ENCODE measurements at places on chromosomes 5 and 9. TPM values are rescaled to one million over a fixed set of nuclear protein-coding genes. Genes with fewer than 3 reads are reported as not detected.

DNA sequence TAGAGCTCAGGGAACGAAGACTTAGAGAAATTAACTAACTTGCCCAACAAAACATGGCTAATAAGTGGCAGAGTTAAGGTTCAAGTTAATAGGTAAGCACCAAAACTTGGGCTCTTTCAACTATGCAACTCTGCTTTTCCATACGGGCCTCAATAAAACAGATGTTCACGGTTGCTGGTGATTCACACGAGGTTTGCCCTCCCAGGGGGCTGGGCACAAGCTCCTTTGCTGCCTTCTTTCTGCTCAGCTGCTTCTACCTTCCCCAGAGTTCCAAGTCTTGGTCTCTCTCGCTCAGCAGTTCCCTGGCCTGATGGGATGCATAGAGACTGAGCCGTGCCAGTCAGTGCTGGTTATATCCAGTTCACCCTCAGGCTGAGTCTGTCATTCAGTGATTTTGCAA is 217.9 kb downstream of the SREK1 start:
- no peak for DNase-seq

The GPX3 gene
- total RNA-seq: not detected

DNA sequence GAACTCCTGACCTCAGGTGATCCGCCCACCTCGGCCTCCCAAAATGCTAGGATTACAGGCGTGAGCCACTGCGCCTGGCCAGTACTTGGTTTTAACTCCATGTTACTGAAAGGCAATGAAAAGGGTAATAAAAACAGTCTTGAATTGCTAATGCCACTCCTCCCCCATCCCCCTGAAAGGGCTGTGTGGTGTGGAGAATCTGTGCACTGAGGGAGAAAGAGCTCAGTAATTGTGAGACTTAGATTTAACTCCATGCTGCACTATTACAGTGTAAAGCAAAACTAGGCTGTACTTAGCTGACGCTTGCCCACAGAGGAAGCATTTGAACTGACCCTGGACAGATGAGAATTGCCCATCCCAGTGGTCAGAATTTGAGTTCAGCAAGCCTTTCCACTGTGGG is 1662.4 kb upstream of the ACO1 start:
- no peak for DNase-seq

DNA sequence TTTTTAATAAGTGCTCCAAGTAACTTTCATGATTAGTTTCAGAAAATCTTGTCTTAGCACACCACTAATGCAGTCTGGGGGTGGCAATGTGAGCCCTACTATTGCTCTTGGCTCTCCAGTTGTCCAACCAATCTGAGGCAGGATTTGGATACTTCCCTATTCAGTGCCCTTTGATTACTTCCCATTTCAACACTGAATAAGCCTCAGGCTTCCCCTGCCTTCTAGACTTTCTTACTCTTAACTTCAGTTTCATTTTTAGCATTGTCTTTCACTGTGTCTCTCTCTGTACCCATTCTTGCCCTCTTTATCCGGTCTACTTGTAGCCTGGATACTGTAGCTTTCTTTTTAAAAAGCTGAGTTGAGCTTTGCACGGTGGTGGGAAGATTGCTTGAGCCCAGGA is 186.1 kb downstream of the C9orf152 start:
- DNase-seq: no peak

The TEK gene
- total RNA-seq: not detected

DNA sequence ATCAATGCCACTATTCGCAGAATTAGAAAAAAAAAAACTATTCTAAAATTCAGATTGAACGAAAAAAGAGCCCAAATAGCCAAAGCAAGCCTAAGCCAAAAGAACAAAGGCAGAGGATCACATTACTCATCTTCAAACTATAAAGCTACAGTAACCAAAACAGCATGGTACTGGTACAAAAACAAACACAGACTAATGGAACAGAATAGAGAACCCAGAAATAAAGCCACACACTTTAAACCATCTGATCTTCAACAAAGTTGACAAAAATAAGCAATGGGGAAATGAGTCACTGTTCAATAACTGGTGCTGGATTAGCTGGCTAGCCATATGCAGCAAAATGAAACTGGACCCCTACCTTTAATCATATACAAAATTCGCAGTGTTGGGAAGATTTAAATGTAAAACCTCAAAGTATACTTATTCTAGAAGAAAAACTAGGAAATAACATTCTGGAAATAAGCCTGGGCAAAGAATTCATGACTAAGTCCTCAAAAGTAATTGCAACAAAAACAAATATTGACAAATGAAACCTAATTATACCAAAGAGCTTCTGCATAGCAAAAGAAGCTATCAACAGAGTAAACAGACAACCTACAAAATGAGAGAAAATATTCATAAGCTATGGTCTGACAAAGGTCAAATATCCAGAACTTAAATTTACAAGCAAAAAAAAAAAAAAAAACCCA is 153.7 kb downstream of the NDUFS4 start:
- no peak for DNase-seq

GRCh38 chr9:37650299-37650872 is 368 bp upstream of the FRMPD1 start:
- no peak for DNase-seq

DNA sequence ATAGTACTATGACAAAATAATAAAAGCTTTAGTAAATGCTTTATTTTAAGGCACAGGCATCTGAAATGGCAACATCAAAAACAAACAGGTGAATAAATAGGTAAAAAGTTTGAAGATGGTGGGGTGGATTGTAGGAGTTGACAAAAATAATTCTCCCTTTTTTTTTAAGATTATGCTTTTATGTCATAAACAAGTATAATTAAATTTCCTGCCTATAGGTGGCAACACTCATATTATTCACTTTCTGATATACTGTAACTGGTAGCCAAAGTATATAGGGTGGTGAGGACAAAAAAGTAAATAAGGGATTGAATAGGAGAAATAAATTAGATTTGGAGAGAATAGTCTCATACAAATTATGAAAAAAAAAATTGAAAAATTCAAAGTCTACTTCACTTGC is 120.0 kb upstream of the ACOT12 start:
- DNase-seq: no peak

GRCh38 chr9:10371824-10372223 is 241.0 kb downstream of the PTPRD start:
- DNase-seq: no peak

The ADAMTS16 gene
- total RNA-seq: not detected

DNA sequence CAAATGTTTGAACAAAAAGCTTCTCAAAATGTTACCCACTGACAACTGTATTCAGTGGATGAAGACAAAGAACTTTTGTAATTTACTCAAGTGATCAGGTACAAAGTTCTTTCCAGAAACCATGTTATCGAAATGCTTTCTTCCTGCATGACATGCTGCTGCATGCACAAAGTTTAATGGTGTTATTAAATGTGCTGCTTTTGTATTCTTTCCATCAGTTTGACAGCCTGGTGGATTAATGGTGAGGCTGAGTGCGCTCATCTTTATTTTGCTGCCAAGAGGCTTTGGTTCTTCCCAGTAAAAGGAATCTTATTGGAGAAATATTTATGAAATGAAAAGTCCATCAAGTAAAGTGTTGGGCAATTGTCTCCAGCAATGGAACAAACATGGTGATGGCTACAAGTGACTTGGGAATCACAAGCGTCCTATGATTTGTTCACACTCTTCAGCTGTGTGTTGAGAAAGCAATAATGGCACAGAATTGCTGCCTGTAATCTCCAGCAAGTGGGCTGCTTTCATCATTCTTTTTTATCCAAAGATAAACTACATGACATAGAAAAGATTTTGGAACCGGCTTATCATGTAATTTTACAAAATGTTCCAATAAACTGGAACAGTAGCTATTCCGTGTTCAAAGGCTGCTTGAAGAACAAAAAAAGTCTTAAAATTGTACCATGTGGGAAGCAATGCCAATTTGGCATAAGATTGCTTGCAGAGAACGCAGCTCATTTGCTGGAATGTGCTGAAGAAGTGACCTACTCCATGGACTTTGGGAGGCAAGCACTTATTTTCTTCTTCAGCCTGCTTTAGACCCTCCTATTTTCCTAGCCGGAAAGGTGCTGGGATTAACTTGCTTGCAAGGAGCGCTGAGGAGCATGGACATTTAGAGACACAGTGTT is 153.1 kb downstream of the HSD17B3 start:
- no peak for DNase-seq

All from activated CD8-positive, alpha-beta memory T cell treated with anti-CD3 and anti-CD28 coated beads, Interleukin-2, amount 10 ng/mL, durations not matched to agents 7 days and 5 days (primary cell).